AG09319 (cell line): ENCODE measurements at places on chromosomes 4 and X.
A peak's percentile ranks its signal among the peaks of the same experiment; 100 is the strongest.

DNA sequence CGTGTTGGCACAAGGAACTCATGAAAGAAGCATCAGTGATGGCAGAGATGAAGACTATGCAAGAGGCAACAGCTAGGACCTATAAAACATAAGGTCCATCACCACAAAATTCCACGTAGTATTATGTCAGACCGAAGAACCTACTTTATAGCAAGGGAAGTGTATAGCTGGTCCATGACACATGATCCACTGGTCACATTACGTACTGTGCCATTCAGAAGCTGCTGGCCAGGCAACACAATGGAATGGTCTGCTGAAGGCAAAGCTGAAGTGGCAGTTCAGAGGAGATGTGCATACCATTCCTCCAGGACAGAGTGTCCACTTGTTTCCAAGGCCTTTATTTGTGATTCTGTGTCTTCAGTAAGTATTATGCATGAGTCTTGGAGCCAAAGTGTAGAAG lies 215.5 kb upstream of the UGT8 start:
- DNase-seq = no peak

GRCh38 chrX:17052793-17053192 lies 106.3 kb downstream of the REPS2 start:
- DNase-seq = no peak

GRCh38 chr4:47187608-47188007 lies 156.2 kb downstream of the GABRB1 start:
- no peak for DNase-seq

- DNase-seq = no peak
Measured at GRCh38 chr4:123398066-123398852, 1.7 kb downstream of the SPRY1 start.

- no peak for DNase-seq
Measured at GRCh38 chrX:115579327-115579726, 18.4 kb downstream of the PLS3 start.

GRCh38 chr4:118318931-118319330 lies 33.9 kb downstream of the PRSS12 start:
- DNase-seq = no peak

DNA sequence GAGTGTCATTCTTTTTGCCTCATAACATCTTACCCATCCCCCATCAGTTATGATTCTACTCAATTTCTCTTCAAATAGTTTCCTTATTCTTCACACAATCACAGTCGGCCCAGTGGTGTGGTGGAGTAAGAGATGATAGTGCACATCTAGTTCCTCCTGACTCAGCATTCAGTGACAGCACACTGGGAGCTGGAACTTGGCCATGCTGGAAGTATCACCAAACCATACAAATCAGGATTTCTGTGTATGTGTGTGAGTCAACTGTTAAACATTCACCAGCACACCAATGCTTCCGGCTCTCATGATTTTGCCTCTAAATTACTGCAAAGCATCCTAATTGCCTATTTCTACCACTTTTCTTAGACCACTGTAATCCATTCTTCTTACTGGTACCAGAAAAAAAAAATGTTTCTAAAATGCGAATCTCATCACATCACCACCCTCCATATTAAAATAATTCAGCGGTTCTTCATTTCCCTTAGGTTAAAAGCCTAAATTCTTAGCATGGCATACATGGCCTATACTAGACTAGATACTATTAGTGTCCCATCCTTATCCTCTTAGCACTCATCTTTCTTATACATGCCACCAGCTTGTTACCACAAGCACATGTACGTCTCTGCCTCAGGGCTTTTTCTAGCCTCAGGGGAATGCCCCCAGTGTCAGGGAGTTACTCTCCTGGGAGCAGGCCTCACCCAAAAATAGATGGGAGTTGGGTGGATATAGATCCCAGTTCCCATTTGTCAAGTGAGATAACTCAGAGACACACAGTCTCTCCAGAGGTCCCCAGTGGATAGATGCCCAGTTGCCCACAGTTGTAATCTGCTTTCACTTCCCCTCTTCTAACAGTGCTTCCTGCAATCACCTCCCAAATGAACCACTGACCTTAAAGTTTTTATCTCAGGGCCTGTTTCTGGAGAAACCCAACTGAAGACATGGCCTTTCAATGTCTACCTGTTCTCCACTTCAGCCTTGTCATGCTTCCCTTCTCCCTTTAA lies 49.2 kb upstream of the DDX53 start:
- peak; percentile 49 for DNase-seq

DNA sequence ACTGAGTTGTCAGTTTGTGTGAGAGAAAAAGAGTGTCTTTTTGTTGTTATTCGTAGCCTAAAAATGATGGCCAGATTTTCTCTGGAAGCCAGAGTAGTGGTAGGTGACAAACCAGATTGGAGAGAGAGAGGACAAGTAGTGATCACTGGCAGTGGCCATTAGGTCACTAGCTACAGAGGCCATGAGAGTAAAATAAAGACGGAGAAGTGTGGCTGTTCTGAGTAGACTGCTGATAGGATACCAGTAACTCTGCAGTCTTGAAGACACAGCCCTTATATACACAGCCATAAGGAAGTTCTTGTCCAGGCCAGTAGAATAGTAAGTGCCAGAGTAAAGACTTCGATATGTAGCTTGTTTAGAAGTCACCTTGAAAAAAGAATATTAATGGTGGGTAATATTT lies 7.7 kb downstream of the SLC30A9 start:
- DNase-seq = no peak

DNA sequence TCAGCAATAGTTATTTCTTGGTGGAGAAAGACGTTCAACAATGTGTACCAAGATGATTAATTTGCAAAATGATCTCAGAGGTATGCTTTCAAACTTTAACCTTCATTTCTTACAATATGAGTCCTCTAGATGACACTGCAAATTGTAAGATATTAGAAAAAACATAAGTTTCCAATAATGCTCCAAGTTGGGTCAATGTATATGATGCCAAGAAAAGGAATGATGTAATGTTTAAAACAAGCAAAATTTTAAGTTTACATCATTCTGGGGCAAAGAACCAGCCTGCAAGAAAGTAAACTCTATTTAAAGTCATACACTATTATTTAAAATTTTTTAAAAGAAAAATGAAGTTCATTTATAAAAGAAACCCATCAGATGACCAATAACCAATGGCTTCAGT lies 56.1 kb downstream of the PRSS12 start:
- DNase-seq = no peak

GRCh38 chr4:83282049-83282535 lies 2.5 kb downstream of the COQ2 start:
- DNase-seq = no peak

DNA sequence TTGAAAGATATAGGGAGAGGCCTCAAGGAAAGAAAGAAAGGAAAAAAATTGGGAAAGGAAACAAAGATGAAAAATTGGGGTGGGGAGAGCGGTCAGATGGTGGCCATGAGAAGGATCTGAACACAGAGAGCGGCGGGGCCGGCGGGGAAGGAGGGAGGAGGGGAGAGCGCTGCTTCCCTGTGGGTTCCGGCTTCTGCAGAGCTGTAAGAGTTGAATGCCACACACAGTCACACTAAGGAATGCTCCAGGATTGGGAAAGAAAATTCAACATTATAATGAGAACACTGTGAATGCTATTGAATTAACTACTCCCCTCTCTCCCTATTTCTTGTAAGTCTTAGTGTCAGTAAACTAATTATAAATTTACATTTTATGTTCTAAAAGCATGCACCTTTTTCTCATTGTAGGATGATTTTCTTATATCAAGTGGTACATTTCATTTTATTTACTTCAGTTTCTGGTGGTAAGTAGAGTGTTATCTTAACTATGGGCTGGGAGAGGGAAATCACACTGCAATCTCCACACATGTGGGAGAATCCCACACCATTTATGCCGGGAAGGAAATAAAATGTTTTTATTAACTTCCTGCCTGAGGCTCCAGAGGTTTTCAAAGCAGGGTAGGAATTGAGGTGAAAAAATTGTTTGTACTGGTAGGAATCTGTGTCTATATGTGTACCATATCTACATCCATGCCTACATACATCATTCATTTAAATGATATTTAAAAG lies 904 bp downstream of the F11 start:
- no peak for DNase-seq

DNA sequence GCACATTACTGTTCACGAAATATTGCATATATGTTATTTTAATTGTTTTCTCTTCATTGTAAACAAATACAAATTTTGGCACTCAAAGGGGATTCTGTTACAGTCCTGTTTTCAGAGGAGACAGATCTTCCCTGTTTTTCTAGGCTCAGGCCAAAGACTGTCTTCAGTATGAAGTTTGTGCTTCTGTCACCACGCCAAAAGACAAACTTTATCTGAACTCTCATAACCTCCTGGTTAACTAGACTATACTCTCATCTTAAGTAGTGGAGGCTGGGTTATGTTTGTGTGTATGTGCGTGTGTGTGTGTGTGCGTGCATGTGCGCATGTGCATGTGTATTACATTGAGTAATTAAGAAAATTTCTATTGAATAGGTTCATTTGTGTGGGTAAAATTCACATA lies 676.8 kb upstream of the HS3ST1 start:
- DNase-seq = no peak

- no peak for DNase-seq
Measured at GRCh38 chr4:119315036-119315435, 6.9 kb downstream of the FABP2 start.

DNA sequence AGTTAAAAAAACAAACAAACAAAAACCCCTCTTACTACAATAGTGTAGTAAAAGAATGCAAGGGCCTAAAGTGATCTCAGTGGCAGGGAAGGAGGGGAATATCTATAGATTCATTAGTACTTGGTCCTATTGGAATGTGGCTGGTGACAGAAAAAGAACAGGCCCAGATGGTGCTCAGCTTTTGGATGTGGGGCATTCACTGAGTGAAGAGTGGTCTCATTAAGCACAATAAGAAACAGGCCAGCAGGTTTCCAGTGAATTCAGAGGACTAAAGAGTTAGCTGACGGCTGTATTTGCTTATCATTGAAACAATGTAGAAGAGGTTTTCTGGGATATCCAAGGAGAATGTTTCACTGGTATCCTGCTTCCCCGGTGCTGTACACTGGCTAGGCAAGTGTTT lies 243.8 kb upstream of the HHIP start:
- DNase-seq = no peak

- no peak for DNase-seq
Measured at GRCh38 chr4:23333556-23333945, 556.3 kb downstream of the PPARGC1A start.

DNA sequence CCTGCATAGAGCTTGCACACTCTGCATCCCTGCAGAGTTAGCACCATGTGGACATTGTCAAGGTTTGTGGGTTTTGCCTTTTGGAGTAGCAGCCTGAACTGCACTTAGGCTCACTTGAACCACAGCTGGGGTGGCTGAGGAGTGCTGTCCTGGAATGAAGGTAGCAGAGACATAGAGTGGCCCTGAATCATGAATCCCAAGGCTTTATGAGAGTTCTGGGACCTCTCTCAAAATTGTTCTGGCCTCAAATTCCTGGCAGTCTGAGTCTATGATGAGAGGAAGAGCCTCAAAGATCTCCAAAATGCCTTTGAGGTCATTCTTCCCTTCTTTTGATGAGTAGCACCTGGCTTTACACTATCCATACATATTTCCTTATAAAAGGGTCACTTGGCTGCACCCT lies 37.1 kb upstream of the ADH1C start:
- no peak for DNase-seq
